Muscle of leg (tissue), 16 donors: ENCODE measurements at places on chromosomes 3 and 15. TPM values are rescaled to one million over a fixed set of nuclear protein-coding genes. Genes with fewer than 3 reads are reported as not detected.

The LMCD1 gene
- total RNA-seq = 159 TPM

The GPR149 gene
- total RNA-seq = 0.35 TPM

The NPAP1 gene
- total RNA-seq = not detected

The CCDC14 gene
- total RNA-seq = 46.1 TPM

The GOLGA8H gene
- total RNA-seq = 0.49 TPM

The QARS1 gene
- 232 TPM for total RNA-seq

The HHLA2 gene
- not detected for total RNA-seq

The ZBED2 gene
- total RNA-seq = not detected

The GHSR gene
- total RNA-seq = not detected

The GATA2 gene
- 2.1 TPM for total RNA-seq

The LPCAT4 gene
- total RNA-seq = 10.8 TPM

The PCBP4 gene
- total RNA-seq = 48.0 TPM

The LACTB gene
- 13.4 TPM for total RNA-seq

The GOLGA6D gene
- 0.09 TPM for total RNA-seq

The PCSK6 gene
- total RNA-seq = 10.5 TPM

The RYR3 gene
- total RNA-seq = 22.0 TPM

The CCDC39 gene
- total RNA-seq = not detected

The C15orf40 gene
- total RNA-seq = 17.5 TPM

The NR2F2 gene
- 11.3 TPM for total RNA-seq
